Activated CD8-positive, alpha-beta T cell treated with anti-CD3 and anti-CD28 coated beads, Interleukin-2, amount 10 ng/mL, durations not matched to agents 7 days and 5 days (primary cell): ENCODE measurements at places on chromosomes 7 and 10. TPM values are rescaled to one million over a fixed set of nuclear protein-coding genes. Genes with fewer than 3 reads are reported as not detected.

INMT gene
- not detected for total RNA-seq

CYP3A7 gene
- not detected for total RNA-seq

DPP6 gene
- total RNA-seq: not detected

TMEM225B gene
- total RNA-seq: 1.4 TPM

HOXA3 gene
- not detected for total RNA-seq

RBP3 gene
- total RNA-seq: not detected

NKX2-3 gene
- not detected for total RNA-seq

GPNMB gene
- 0.29 TPM for total RNA-seq

COL1A2 gene
- total RNA-seq: 0.21 TPM

CALCR gene
- total RNA-seq: not detected

- no peak for DNase-seq
Measured at GRCh38 chr10:34988397-34989067, 101.6 kb downstream of the CUL2 start.

DNA sequence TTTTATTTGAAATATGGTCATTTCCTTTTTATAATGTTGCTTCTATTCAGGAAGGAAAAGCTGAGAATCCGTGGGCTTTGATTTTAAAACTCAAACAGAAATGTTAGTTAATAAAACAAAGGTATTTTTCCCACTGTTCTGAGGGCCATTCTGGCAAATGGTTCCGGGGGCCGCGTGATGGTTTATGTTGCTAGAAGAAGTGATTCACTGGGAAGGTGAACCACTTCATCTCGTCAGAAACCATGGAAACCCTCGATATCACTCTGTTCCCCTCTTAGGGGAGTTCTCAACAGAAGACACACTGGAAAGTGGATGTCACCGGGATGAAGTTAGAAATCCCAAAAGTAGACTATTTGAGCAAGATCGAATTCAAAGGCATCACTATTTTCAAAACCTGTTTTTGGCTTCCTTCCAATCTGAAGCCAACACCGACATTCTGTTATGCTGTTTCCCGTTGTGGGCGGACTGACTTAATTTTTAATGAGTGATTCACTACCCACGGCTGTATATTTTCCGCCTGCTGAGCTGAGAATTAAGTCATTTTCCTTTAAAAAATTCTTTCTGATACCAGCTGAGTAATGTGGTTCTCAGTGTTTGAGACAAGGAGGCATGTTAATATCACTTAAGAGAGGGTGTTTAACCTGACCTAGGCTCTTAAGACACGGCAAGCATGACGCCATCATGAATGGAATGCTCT, 84.1 kb downstream of the PTPRE start:
- DNase-seq: peak; percentile 35

DNA sequence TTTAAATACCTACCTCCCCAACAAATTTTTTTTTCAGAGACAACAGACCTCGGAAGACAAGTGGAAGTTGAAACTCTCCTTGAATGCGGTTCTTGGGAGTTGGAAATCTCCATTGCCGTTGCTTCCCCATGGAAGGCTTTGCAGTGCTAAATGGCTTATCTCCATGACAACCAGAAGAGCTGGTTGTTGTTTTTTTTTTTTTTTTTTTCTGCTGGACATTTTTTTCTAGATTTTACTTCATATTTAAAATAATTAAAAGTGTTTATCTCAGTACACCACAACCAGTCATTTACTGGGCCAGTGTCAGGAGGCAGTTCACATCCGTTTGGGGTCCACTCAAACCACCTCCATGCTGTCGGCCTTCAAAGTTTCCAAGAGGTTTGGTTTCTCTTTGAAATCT, 348.5 kb upstream of the PRKCQ start:
- peak; percentile 57 for DNase-seq

DNA sequence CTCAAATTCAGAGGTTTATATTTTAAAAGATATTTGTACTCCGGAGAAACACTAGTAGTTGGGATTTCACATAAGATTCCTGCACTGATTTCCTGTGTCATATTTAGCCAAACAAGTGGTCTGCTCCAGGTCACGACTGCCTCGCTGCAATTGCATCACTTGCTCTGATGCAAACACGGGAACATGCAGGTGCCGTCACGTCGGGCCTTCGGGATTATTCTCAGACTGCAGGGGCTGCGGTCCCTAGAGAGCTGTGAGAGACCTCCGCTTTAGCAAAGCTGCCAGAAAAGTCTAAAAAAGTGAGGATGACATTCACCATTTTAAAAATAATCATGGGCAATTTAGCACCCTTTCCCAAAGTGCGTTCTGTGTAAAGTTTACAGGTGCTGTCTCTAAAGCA, 93.5 kb upstream of the DDC start:
- DNase-seq: no peak

- DNase-seq: no peak
Measured at GRCh38 chr10:64115908-64116643, 594.9 kb downstream of the REEP3 start.

DNA sequence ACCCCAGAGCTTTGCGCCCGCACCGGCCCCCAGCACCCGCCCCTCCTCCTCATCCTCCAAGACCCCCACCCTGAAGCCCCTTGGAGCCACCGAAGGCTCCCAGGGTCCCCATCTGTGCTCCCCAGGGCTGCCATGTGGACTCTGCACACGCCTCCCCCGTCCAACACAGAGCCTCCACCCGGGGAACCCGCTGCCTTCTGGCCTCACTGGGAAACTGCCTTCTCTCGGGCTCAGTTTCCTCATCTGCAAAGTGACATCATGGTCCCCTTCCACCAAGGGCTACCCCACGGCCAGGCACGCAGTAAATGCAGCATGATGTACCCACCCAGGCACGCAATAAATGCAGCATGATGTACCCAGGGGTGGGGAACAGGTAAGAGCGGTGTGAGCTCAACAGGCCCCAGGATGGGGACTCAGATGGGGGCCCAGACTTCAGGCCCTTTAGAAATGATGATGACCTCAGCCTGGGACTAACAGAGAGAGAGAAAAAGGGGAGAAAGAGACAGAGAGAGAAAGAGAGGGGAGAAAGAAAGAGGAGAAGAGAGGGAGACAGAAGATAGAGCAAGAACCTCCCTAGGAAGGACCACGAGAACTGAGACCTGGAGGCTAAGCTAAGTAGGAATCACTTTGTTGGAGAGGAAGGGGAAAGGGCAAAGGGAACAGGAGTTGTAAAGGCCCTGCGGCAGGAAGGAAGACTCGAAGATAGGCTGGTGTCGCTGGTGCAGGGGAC, 2.5 kb upstream of the MICALL2 start:
- DNase-seq: no peak

GRCh38 chr7:100867040-100867775, at the start of gene TRIP6:
Gene TRIP6 (plus strand): TSS chr7:100867387. CDS start chr7:100867498, 111 bp downstream.
- peak; percentile 63 for DNase-seq

DNA sequence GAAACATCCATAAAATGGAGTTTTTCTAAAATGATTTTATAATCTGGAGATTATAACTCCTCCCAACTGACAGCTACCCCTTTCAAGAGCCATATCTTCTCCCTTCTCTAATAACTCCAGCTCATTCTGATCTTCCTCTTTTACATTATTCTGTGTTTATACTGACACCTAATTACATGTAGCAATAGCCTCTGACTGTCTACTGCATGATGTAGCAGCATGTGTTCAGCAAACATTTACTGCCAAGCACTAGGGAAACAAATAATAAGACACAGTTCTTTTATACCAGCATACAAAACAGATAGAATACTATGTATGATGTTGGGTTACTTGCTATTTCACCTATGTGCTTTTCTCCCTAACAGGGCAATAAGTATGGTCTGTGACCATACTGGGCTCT, 20.7 kb downstream of the RBM28 start:
- no peak for DNase-seq

GRCh38 chr10:50527442-50528043, 96.2 kb downstream of the SGMS1 start:
- no peak for DNase-seq

- no peak for DNase-seq
Measured at GRCh38 chr10:112447620-112447928, 559 bp downstream of the VTI1A start.

DNA sequence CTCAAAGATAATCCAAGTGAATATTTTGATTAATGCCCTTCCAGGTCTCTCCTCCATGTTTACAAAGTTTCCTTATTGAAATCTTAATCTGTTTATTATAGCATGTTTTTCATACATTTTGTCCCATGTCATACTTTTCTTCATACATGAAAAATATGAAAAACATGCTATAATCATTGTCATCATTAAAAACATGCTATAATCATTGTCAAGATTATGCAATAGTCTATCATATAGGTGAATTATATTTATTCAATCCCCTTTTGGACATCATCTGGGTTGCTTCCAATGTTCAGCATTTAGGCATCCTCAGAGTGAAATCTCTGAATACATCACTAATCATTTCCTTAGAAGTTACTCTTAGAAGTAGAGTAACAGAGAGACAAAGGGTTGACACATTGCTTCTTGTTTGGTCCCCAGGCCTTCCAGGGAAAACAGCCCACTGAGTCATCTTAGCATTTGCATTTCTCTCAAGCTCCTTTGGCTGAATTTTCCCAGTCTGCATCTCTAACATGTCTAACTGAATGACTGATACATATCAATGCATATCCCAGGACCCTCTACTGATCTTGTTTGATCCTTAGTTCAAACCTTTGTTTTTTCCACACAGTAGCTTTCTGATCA, 87.0 kb downstream of the SGMS1 start:
- no peak for DNase-seq

DNA sequence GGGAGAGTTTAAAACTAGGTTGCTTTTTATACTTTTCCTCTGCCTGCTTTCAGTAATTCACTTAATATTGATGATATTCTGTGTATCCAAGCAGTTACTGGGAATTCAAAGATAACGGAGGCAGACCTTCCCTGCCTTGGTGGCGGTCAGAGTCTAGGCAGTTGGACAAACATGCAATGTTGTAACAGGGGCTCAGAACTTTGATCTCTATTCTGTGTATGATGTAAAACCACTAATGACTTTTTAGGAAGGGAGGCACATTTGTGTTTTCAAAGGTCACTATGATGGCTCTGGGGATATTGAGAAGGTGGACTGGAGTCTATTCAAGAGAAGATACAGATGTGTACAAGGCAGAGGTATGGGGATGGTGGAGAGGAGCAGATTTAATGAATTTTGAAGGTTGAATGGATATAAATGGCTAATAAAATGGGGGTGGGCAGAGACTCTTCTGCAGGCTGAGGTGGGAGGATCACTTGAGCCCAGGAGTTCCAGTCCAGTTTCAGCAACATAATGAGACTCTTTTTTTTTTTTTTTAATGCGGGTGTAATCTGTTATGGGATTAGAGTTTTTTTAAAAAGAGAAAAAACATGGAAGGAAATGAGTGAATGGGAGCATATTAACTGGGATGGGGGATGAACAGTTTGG, 5.7 kb upstream of the PON2 start:
- no peak for DNase-seq

DNA sequence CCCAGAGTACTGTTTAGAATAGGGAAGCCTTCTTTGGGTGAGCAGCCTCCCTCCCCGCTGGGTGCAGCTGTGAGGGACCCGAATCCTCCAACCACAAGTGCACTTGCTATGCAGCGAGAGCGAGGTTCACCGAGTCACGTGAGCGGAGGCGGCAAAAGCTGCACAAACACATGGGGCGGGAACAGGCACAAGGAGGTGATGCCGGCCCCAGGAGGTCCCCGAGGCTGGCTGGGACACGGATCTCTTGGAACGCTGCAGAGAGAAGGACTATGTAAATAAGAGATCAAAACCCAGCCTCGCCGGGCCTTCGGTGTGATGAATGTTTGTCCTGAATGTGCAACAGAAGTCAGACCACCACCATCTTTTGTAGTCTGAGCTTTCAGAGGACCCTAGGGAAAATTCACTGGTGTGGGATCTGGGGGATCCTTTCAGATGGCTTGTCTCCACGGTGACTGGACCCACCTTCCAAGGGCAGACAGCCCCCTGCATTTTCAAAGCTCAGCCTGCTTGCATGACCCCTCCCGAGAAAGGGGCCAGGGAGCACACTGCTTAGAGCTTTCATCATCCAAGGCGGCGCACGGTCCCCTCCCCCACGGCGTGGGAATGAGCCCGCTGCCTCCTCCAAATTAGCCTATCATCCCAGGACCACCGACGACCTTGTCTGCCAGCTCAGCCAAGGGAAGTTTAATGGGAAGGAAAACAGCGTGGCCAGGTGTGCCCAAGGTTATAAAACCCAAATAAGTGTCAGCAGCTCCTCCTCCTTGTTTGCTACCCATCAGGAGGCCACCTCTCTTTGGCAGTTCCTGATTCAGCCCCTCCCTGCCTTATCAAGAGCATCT, 327.7 kb downstream of the CXCL12 start:
- no peak for DNase-seq

GRCh38 chr10:1130226-1130625, 74.0 kb downstream of the WDR37 start:
- DNase-seq: peak; percentile 16

DNA sequence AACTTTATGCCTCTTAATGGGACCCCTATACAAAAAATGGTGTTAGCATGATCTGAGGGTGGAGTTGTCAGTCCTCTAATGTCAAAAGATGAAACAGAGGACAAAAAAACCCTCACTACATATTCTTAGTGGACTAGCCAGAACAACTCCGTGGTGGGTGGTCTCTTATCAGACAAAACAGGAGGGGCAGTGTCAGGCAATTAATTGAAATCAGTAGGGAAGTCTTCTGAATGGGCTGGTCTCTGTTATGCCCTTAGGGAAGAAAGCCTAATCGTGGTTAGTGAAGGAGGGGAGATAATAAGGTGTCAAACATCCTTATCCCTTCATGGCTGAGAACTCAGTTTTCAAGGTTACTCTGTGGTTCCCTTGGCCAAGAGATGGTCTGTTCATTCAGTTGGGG, 909.4 kb downstream of the GRID1 start:
- no peak for DNase-seq

- no peak for DNase-seq
Measured at GRCh38 chr10:95392681-95393164, 101.9 kb upstream of the PDLIM1 start.

DNA sequence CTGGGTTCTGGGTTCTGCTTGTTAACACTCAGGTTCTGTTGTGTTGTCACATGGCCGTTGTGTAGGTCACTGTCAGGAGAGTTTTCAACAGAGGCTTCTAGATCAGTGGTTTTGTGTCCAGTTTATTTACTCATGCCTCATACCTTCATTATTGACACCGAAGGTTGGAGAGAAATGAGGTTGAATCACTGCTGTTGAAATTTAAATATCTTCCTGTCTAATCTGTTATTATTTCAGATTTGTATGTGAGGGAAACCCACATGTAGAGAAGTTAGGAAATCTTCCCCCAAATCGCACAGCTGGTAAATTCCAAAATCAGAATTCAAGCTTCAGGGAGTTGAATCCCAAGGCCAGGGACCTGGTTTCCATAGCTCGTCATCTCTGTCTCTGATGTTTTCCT, 28.3 kb upstream of the KLF6 start:
- DNase-seq: peak; percentile 17

GRCh38 chr10:120396228-120396627, 60.8 kb upstream of the PLPP4 start:
- no peak for DNase-seq

DNA sequence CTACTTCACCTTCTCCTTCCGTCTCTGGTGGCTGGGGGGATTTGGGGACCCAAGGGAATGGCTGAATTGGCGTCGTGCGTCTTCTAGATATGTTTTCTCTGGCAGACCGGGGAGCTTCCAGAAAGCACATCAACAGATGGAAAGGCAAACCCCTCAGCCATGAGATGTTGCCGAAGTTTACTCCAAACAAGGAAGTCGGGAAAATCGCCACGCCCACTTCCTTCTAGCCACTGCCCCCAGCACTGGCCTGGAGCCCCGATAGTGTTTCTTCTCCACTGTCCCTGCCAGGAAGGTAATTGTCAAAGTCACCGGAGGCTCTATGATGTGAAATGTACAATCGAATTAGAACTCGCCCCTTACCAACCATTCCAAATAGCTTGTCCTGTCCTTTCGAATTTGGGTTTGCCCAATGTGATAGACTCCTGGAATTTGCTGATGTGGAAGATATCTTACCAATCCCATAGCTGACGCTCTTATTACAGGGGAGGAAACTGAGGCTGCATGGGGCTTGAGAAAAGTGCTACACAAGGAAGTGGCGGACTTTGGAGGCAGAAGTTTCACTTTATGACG, 191.0 kb downstream of the LSM5 start:
- no peak for DNase-seq
